ENCODE measurements at places on chromosomes 6 and 20. TPM values are rescaled to one million over a fixed set of nuclear protein-coding genes. Genes with fewer than 3 reads are reported as not detected.

MRPS18B gene
- 96.1 TPM for total RNA-seq

CNR1 gene
- total RNA-seq: 2.9 TPM

TGM3 gene
- total RNA-seq: not detected

GRCh38 chr6:109458774-109459531 is 3.4 kb upstream of the MICAL1 start:
- DNase-seq: no peak

- no peak for DNase-seq
These were observed 4.7 kb downstream of the ZMYND8 start for GRCh38 chr20:47351643-47352331.

GRCh38 chr6:14354919-14355572 is 237.5 kb downstream of the CD83 start:
- DNase-seq: no peak

Data from cardiac septum (tissue), 1 donor.